AG09319 (cell line): ENCODE measurements at places on chromosomes 16 and 17.

DNA sequence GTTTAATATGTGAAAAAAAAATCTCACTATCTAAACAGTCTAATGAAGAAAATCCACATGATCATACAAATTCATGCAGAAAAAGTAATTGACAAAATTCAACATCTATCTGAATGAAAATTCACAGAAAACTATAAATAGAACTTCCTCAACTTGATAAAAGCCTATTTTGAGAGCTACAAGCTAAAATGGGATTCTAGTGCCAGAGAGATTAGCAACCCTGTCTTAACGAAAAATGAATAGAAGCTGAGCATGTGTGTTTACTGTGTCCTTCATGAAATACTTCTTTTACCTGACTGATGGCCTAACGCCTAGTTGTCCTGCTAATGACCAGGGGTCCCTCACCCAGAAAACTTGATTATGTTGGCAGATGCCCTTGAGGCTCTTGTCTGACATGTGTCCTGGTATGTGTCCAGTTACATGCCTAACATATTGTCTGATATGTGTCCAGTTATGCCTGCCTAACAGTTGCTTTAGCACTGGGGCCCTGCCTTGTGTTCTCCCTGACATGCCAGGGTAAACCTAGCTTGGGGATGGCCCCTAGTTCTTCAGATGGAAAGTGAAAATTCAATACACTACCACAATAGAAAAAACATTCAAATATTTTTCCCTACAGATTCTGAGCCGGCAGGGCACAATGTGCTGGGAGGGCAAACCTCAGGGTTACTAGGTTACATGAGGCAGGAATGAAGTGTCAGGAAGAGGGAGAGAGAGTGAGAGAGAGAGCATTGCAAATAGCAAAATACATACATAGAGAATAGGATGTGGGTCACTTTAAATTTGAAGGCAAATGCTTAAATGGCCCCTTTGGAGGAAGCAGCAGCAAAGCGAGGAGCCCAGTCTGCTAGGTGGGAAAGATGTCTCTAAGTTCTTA is 834.0 kb downstream of the CDH11 start:
- DNase-seq: no peak

- no peak for DNase-seq
Measured at GRCh38 chr17:48352630-48353029, 77.4 kb downstream of the SKAP1 start.

- DNase-seq: no peak
Measured at GRCh38 chr16:58614860-58615259, 14.8 kb downstream of the CNOT1 start.

GRCh38 chr17:70956726-70957125 is 787.4 kb downstream of the KCNJ2 start:
- DNase-seq: no peak

GRCh38 chr17:20173091-20173490 is 163.9 kb downstream of the SPECC1 start:
- no peak for DNase-seq

DNA sequence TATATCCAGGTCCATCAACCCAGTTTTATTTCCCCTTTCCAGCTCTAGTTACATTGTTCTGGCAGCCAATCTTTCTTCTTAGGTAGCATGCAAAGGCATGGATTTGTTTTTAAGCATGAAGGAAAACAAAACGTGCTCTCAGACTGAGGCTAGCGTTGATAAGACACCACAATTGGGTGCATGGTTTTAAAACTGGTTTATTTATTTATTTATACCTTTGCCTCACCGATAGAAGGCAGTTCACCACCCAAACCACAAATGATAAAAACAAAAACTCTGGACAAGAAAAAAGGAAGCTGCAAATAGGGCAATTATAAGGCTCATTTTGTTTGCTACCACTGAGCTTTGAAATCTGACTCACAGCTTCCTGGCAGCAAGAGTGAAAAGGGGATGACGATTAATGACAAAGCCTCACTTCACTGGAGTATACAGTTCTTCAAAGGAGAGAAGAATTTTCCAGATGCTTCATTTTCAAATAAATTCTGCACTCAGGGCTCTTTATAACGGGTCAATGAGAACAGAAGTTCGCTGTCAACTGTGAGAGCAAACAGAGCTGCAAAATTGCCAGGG is 278.4 kb upstream of the IRX5 start:
- DNase-seq: no peak

DNA sequence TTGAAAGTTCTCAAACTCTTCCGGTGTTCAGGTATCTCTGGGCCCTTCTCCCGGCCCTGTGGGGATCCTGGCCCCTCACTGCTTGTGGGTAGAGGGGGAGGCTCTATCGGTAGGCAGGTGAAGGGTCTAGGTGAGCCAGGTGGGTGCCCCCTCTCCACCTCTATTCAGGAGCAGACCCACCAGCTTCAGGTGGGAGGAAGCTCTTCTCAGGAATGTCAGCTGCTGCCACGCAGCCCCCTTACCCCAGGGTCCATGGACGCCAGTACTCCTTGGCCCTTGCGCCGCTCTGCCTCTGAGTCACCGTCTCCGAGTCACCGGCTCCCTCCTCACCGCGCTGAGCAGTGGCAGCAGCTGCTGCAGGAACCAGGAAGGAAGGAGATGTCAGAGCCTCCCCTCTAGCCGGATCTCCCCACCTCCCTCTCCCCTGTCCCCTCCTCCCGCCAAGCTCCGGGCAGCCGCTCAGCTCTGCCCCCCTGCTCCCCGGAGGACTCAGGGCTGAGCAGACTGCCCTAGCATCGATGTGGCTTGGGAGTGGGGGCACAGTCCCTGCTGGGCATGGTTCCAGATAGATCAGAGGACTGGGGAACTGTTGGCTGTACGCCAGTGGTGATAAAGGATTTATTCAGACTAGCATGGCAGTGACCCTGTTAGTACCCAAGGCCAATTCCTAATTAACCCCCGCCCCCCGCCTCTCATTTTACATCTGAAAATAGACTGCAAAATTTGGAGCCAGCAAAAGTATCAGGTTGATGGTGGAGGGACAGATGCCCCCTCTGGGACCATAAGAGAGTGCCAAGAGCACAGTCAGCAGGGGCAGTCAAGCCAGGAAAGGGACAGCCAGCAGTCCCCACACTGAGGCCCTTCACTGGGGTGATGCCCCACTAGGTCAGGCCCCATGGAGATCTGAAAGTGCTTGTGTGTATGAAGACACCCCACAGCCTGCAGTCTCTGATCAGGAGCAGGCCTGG is at the start of gene OSBPL7:
Gene OSBPL7, minus strand, starts transcription at position 371 of the 968 bp plus-strand sequence. CDS start 1,516 bp downstream, outside the sequence.
- DNase-seq: peak; percentile 31

GRCh38 chr16:22428654-22429053 is 54.2 kb upstream of the CDR2 start:
- DNase-seq: no peak

GRCh38 chr17:12911239-12911638 is 106.6 kb downstream of the ELAC2 start:
- DNase-seq: no peak

- DNase-seq: no peak
Measured at GRCh38 chr16:87801679-87802259, 36.0 kb upstream of the KLHDC4 start.

- DNase-seq: no peak
Measured at GRCh38 chr17:74194682-74195081, 8.8 kb upstream of the RPL38 start.

GRCh38 chr16:88423448-88423850 is 29.6 kb upstream of the ZFPM1 start:
- DNase-seq: no peak

GRCh38 chr17:41799366-41799765 is 12.4 kb downstream of the P3H4 start:
- no peak for DNase-seq

GRCh38 chr17:17810084-17810894 is 26.5 kb downstream of the SREBF1 start:
- DNase-seq: no peak

- no peak for DNase-seq
Measured at GRCh38 chr17:66281661-66282369, 20.6 kb upstream of the PRKCA start.

GRCh38 chr17:37083456-37083855 is 134.7 kb downstream of the AATF start:
- no peak for DNase-seq

- DNase-seq: no peak
Measured at GRCh38 chr16:7331997-7332396, 648 bp upstream of the RBFOX1 start.

GRCh38 chr16:77885571-77886295 is 97.4 kb downstream of the VAT1L start:
- DNase-seq: no peak

- DNase-seq: peak; percentile 66
Measured at GRCh38 chr17:63275318-63275970, 170.7 kb downstream of the CYB561 start.

- no peak for DNase-seq
Measured at GRCh38 chr17:12632785-12633184, 32.9 kb upstream of the MYOCD start.

- no peak for DNase-seq
Measured at GRCh38 chr16:49057936-49058335, 223.7 kb downstream of the CBLN1 start.

DNA sequence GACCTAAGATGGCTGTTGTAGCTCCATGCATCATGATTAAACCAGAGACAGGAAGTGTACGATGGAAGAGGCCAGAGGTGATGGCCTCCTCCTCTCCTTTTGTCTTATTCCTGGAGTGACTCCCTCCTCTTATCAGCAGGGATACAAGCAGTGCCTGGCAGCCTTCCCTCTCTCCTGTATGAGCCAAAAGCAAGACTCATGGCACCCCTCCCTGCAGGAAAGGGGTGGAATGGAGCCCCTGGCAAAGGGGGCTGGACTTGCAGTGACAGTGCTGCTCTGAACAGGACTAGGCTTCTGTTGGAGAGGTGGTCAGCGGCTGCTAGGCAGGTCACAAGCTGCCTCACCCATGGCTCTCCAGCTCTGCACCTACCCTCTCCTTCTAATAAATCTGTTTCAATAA is 8.4 kb downstream of the TXNL4B start:
- no peak for DNase-seq

GRCh38 chr17:27320222-27320560 is 26.3 kb downstream of the WSB1 start:
- no peak for DNase-seq

- DNase-seq: no peak
Measured at GRCh38 chr16:4936181-4936990, 562 bp downstream of the PPL start.

GRCh38 chr16:56738221-56738620 is 8.3 kb downstream of the NUP93 start:
- DNase-seq: no peak

- DNase-seq: no peak
Measured at GRCh38 chr16:31200821-31201568, 1.6 kb downstream of the PYCARD start.

- DNase-seq: no peak
Measured at GRCh38 chr16:35170610-35171009, 1711.2 kb downstream of the TP53TG3F start.

DNA sequence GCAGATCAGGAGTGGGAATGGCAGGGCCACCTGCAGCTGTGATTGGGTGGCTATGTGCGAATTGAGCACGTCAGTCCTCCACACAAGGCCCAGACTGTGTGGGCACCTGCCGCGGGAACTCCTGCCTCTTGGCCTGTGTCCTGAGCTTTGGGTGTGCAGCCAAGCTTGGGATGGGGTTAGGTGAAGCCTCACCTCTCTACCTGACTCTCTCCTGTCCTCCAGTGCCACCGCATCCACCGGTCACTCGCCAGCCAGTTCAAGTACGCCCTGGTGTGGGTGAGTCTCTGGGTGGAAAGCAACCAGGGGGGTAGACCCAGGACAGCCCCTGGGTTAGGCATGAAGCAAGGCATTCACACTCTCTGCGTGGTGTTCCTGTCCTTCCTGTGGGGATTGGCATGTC is 2.3 kb upstream of the MYO15A start:
- no peak for DNase-seq

DNA sequence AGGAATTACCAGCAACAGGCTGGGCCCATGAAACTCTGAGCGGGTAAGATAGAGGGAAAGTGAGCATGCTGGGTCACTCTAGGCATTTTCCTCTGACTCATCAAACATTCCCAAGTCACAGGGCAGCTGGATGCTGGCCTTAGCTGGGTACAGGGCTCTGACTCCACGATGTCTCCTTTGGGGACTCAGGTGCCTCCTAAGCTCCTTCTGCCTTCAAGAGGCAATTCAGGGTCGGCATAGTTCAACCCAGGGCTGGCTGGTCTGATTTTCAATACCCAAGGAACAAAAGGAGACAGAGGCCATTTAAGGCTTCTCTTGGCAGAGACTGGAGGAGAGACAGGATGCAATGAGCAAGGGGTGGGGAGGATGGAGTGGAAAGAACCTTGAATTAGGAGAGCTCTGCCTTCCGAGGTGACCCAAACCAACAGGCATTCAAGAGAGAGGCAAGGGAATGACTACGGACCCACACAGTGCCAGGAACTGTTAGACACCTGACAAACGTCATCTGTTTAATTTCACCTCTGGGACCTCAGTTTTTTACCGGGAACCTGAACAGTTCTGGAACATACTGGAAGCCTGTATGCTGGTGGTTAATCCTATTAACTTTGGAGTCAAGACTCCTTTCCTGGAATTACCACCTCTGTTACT is 910 bp downstream of the WBP2 start:
- DNase-seq: no peak

DNA sequence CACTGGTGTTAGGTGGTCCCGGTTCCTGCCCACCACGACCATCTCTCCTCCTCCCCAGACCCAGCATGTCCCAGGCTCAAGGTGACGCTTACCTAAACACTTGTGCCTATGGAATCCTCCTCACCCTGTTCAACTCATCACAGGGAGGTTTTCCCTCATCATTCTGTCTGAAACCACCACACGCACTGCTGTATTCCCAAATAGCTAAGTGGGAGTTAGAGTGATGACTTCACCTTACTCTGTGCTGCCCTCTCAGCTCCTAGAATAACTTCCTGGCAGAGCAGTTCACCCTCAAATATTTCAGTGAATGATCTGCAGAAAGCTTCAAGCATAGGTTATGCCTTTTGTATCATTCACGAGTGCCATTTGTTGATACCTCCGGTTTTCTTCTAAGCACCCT is 216.5 kb downstream of the CPPED1 start:
- no peak for DNase-seq

GRCh38 chr16:1144476-1145382 is 8.2 kb upstream of the CACNA1H start:
- no peak for DNase-seq

DNA sequence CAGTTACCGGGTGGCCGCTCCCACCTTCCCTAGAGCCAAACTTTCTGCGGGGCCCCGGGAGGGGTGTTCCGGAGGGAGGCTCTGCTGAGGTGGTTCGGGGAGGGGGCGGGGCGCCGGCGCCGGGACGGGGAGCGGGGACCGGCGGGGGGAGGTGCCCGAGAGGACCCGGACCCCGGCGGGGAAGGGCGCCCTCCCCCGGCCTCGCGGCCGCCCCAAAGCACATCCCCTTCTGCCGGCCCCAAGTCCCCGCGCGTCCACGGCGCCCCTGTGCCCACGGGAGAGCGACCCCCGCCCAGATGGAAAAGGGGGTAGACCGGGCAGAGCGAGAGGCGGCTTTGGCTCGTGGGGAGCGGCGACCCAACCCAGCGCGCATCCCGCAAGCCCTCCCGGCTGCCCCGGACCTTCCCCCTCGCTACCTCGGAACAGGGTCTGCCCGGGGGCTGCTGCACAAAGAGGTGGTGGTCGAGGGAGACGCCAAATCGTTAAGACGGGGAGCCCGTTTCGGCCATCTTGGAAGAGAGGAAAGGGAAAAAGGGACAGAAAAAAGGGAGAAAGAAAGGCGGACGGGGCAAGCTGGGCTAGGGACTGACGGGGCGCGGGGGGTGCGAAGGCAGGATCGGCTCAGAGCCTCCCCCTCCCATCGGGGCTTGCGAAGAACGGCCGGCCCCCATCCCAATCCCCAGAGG is 530 bp downstream of the PCGF2 start:
- no peak for DNase-seq
